ENCODE measurements at places on chromosomes 3 and 15.

- no peak for DNase-seq
Measured at GRCh38 chr15:41847206-41847605, 8.6 kb downstream of the PLA2G4B start.

GRCh38 chr15:22949074-22949547 is 31.1 kb downstream of the CYFIP1 start:
- no peak for DNase-seq

GRCh38 chr3:182045736-182046135 is 334.0 kb downstream of the SOX2 start:
- no peak for DNase-seq

DNA sequence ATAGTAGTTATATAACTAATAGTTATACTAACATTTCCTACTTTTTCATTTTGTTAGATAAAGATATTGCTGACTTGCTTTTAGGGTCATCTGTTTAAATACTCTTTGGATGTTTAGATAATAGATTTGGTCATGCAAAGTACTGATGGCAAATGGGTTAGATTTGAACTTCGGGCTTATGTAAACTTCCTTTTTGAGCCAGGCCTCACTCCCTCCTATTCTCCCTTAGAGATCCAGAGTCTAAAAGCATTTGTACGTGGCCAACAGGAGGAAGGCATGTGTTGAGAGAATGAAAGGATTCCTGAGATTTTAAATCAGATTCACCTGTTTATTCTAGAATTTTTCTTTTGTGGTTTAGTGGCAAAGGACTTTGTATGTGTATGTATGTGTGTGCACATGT is 106.4 kb upstream of the GBE1 start:
- DNase-seq: no peak

GRCh38 chr3:34619990-34620389 is 821.6 kb downstream of the PDCD6IP start:
- no peak for DNase-seq

DNA sequence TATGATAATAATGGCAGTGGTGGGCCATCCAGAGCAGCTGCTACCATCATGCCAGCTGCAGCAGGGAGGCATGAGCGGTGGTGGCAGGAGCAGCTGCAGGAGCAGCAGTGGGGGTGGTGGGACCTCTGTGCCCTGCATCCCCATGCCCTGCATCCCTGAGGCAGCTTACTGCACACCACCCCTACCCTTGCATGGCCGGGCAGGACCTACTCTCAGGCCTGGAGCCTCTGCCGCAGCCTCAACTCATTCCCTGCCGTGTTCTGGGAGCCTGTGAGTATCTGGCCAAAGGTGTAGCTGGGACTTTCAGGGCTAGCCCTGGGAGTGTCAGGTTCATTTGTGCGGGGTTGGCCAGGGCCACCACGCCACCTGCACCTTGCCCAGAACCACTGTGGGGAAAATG is 3.3 kb upstream of the XCR1 start:
- DNase-seq: no peak

GRCh38 chr3:45010811-45011333 is 15.2 kb upstream of the CLEC3B start:
- DNase-seq: no peak

Data from stimulated activated CD8-positive, alpha-beta memory T cell treated with anti-CD3 and anti-CD28 coated beads, Interleukin-4, amount 100 ng/mL, for 4 hours (primary cell).